Kidney glomerular epithelial cell (primary cell): ENCODE measurements at places on chromosomes 16 and 17.
A peak's percentile ranks its signal among the peaks of the same experiment; 100 is the strongest.

DNA sequence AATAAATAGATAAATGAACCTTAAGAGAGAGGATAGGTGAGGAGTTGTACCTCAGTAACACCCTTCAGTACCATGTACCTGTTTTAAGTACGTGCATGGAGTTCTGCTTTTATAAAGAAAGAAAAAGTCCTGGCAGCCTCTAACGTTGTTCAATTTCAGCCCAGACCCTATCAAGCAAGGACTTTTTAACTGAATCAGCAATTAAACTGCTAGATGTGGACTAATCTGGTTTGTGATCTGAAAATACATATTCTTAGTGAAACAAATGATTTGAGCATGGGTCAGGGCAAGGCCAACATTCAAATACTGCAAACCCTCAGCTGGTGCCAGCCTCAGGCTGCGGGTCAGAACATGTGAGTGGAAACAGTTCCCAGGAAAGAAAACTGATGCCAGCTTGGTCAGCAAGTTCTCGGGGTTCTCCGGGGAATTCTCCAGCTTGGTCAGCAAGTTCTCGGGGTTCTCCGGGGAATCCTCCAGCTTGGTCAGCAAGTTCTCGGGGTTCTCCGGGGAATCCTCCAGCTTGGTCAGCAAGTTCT lies 84.5 kb downstream of the MRM3 start:
- no peak for DNase-seq

DNA sequence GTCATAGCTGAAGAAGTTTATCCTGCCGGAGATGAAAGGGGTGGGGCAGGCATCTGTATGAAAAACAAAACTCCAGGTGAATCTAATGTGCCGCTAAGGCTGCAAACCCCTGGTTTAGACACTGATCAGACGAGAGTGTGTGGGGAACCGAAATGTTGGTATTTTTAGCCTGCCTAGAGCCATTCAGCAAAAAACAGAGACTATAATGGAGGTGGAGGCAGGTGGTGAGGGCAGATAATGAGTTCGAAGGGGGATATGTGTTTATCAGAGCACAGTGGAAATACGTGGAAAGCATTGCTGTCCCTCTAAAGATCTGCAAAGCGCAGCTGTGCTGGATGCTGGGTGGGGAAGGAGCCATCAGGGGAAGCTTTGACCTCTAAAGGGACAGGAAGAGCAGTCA lies 127.5 kb upstream of the WSCD1 start:
- no peak for DNase-seq

- DNase-seq, result no peak
These were observed 64.0 kb downstream of the TANGO6 start for GRCh38 chr16:68907297-68907696.

DNA sequence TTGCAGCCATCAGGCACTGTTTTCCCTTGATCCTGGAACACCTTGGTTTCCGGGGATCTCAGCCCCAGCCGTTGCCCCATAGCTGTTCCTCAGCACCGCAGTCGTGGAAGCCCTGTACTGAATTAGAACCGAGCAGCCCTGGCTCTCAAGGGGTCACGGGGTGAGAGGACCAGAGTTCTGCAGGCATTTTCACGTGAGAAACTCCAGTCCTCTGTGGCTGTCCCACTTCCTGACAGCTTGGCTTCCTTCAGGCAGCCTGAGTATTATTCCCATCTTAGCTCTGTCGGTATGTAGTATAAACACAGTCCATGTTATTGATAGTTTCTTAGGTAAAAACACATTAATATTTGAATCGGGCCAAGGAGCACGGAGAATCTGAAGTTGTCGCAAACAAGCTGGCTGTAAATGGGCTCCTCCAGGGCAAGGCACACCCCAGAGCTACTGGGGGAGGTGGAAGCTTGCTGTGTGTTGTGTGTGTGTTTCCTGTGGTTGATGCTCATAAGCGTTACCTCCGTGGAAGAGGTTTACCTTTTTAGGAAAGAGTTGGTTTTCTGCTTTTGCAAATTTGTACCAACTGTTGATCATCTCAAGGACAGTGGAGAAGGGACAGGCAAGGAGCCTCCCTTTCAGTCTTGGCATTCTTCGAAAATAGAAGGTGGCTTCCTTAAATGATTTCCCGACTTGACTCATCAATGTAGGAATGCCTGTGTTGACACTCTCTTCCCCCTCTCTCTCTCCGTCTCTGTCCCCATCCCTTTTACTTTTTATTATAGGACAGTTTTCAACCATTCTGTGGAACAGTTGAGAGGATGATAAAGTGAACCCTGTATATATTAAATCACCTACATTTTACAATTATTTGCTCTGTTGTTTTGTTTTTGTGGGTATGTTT lies 208.9 kb upstream of the CHMP6 start:
- DNase-seq, result peak; percentile 1

DNA sequence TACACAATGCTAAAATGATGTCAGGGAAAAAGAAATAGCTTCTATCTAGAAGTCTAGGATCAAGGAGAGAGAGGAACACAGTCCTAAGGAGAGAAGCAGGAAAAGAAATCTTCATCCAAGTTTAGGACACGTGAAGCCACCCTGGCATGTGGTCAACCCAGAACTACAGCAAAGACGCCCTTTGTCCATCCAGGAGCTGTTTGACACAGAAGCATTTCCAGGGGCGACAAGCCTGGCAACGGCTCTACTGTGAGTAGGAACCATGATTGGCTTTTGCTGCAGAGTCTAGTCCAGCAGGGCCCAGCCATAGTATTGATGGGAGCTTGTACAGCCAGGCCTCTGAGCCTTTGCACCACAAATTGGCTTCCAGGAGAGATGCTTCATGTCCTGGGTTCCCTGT lies 185.4 kb upstream of the RPL38 start:
- no peak for DNase-seq

DNA sequence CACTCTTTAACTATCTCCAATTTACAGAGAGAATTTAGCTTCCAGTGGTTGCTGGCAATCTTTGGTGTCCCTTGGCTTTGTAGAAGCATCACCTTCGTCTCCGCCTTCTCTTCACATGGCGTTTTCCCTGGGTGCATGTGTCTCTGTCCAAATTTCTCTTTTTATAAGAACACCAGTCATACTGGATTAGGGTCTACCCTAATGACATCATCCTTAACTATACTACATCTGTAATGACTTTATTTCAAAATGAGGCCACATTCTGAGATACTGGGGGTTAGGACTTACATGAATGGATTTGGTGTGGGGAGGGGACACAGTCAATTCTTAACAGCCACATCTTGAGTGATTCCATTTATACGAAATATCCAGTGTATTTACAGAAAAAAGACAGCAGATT lies 22.2 kb downstream of the CACNG4 start:
- no peak for DNase-seq

DNA sequence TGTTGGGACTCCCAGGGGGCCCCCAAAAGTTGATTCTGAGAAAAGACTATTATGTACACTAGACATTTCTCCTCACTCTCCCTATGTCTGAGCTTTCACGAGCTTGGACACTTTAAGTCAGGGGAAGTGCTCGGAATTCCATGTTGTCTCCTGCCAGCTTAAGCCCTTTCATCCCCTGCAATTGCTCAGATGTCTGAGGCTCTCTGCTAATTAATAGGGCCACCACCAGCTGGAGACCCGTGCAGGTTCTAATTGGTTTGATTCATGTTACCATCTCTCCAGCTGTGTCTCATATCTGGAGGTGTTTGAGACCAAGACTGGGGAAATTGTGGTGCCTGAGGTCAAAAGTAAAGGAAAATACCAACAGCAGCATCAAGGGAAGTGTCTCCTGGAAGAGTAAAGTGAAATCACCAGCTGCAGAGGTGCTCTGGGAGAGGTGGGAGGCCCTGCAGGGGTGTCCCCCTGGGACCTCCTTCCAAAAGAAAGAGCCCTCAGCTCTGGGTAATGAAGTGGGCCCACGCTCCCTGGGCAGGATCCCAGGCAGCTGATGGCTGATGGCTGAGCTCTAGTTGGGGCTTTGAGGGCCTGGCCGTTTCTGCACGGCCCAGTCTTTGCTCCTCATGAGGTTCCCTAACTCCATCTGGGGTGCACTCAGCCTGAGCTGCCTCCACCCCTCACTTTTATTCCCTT lies 5.8 kb upstream of the UTS2R start:
- no peak for DNase-seq

DNA sequence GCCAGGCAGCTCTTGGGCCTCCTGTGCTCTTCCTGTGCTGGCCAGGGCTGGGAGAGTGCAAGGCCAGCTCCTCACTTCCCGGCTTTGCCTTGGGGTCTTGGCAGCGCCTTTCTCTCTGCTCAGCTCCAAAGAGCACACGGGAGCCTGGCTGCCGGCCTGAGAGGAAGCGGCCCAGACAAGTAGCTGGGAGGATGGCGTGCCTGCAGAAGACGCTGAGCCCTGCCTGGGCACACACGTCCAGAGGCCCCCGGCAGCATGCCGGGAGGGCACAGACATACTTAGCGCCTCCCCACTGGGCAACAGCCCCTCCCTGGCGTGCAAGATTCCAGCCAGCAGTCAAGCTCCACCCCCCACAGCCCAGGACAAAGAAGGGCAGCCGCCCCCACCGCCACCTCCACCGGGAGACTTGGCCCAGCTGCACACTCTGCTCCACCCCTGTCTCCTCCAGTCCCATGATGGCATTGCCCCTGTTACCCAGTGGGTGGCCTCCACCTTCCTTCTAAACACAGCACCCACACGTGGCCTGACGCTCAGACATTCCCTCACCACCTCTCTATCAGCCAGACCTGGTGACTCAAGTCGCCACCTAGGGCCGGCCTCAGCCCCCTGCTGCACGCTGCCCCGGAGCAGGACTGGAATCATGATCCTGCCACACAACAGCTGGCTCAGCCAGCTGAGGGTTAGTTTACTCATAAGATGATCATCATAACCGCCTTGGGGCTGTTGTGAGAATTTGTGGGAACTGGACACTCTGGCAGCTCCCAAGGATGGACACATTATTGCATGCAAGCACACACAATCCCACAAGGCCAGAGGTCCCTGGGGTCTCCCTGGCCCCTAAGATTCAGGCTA lies 12.4 kb downstream of the SGCA start:
- DNase-seq, result peak; percentile 98

DNA sequence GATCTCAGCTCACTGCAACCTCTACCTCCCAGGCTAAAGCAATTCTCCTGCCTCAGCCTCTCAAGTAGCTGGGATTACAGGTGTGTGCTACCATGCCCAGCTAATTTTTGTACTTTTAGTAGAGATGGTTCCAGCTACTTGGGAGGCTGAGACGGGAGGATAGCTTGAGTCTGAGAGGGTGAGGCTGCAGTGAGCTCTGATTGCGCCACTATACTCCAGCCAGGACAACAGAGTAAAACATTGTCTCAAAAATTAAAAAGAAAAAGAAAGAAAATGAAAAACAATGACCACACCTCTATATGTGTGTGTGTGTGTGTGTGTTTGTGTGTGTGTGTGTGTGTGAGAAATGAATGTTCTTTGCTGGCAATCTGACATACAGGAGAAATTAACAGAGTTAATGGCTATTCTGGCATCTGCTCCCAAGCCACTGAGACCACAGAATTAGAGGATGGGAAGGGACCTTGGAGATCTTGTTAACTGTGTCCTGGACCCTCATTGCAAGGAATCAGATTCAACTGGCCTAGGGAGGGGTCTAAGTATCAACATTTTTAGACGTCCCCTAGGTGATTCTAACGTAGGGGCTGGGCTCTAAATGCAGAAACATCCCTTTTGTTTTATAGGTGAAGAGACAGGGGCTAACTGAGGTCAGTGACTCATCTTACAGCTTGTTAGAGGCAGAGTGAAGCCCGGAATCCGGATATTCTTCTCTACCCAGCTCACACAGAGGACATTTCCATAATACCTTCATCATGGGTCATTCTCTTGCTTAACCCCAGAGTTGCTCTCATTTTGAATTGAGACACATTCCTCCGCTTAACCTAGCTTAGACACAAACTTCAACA lies 16.4 kb upstream of the MARCHF10 start:
- peak; percentile 98 for DNase-seq

DNA sequence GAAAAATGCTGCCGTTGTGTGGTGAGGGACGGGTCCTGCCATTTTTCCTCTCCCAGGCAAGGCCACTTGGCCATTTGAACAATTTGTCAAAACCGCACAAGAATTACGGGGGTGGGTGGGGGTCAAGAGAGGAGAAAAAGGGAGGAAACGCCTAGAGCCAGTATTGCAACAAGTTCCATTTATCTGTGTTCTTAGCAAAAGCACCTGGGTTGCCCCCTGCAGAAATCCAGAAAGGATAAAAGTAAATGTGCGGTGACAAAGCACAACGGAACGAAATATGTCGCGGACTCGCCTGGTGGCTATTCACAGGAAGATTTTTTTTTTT lies 209.4 kb downstream of the ZFHX3 start:
- DNase-seq, result no peak

DNA sequence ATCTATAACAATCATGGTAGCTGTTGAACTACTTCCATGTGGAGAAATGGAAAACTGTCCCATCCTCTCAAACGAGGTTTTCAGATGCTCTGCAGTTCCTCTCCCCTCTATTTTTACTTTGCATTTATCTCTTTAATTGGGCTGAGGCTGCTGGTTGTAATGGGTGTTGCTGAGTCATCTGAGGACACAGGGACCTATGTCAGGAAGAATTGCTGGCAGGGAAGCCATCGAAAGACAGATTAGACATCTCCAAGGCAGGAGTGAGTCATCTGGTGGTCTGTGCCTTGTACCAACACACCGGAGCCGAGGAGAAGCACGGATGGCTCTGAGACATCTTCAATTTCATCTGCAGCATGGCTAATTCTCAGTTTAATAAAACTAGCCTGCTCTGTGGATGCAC lies 394.5 kb downstream of the GRIN2A start:
- DNase-seq, result no peak

DNA sequence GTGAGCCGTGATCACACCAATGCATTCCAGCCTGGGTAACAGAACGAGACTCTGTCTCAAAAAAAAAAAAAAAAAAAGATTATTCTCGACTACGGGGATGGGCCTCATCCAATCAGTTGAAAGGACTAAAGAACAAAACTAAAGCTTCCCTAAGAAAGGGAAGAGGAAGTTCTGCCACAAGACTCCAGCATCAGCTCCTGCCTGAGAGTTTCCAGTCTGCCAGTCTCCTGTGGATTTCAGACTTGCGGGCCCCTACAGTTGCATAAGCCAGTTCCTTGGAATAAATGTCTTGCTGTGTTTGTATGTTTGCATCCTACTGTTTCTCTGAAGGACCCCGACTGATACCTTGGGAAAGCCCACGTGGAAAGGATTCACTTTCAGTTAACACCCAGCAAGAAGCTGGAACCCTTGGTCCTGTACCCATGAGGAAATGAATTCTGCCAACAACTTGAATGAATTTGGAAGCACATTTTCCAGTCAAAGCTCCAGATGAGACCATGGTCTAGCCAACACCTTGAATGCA lies 26.3 kb upstream of the FZD2 start:
- DNase-seq, result no peak

- no peak for DNase-seq
These were observed 34.9 kb upstream of the DHX40 start for GRCh38 chr17:59530531-59530930.

GRCh38 chr17:48873209-48873608 lies 19.4 kb upstream of the ATP5MC1 start:
- DNase-seq, result no peak

GRCh38 chr17:72726936-72727335 lies 365.6 kb downstream of the SLC39A11 start:
- DNase-seq, result peak; percentile 19

GRCh38 chr16:19175492-19176262 lies 7.6 kb downstream of the SYT17 start:
- DNase-seq, result no peak

- no peak for DNase-seq
These were observed 1.0 kb downstream of the TLE7 start for GRCh38 chr16:71440669-71441347.
